GM12878 (cell line): ENCODE measurements at places on chromosomes 2 and 18. TPM values are rescaled to one million over a fixed set of nuclear protein-coding genes. Genes with fewer than 3 reads are reported as not detected.

ORC4 gene
- 36.6 and 38.2 TPM in 2 replicates for total RNA-seq

GCG gene
- total RNA-seq = 0.29 TPM in 1 of 2 replicates, not detected in the other

CXCR2 gene
- 0.36 TPM in 1 of 2 replicates, not detected in the other for total RNA-seq

ALLC gene
- not detected in 2 replicates for total RNA-seq

DNA sequence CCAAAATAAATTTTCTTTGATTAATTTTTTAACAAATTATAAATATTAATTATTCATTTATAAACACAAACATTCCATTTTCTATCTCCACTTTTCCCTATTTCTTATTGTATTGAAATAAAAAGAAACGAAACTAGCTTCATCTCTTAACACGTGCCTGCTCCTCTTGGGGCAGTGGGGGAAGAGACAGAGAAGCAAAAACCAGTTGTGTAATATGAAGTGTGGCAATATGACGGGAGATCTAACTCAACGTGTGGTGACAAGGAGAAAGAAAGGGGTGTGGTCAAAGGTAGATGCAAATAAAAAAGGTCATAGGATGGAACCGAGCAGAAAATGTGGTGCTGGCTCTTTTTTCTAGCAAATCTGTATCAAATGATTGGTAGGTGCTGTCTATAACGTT, 106.9 kb upstream of the SLC8A1 start:
- no peak for DNase-seq
- no peak overlapping the region for H3K27ac ChIP-seq
- H3K36me3 ChIP-seq = no peaks in the 10 kb centered on the region

DNA sequence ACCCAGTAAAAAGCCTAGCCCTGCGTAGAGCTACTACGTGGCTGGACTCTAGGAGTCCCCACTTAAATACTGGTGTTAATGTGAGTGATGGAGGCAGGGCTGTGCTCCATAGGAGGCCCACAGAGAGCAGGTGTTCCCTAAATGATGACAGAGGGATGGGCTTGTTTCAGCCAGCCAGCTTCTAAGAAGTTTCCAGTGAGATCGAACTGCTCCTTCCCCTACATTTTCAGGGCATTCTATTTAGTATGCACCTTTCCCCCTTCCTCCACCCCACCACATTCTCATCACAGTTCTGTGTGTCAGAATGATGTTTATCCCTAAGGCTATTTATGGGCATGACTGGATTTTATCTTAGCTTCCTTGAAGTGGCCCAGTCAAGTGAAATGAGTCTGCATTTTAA, 213.0 kb downstream of the TRIB2 start:
- no peak overlapping the region for H3K4me3 ChIP-seq
- H3K36me3 ChIP-seq = no peaks in the 10 kb centered on the region
- no peaks in the 10 kb centered on the region for H3K4me1 ChIP-seq
- no peaks in the 10 kb centered on the region; the same call in 1 of the 2 replicates for H3K27me3 ChIP-seq

- H3K27ac ChIP-seq = no peak overlapping the region
- H3K4me3 ChIP-seq = no peak overlapping the region
- H3K27me3 ChIP-seq = no peaks in the 10 kb centered on the region
- H3K4me1 ChIP-seq = no peaks in the 10 kb centered on the region
- DNase-seq = peak; percentile 19
These were observed 140.0 kb upstream of the SERTAD2 start for GRCh38 chr2:64793701-64794100.

DNA sequence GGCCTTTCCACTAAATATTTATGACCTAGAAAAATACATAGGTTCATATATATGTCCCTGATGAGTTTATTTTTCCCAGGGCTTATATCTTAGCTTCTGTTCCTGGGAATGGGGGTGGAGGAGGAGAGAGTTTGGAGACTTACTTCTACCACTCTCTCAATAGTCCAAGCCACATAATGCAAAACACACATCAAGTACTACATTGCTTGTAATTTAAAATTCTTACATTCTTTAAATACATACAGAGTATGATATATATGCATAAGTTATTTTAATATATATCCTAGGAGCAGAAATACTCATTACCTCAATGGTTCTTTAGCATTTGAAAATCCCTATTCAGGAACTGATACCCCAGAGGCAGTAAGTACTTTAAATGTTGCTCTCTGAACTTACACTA, 73.2 kb upstream of the MYL1 start:
- H3K4me3 ChIP-seq = no peak overlapping the region
- no peaks in the 10 kb centered on the region for H3K36me3 ChIP-seq
- H3K27ac ChIP-seq = no peak overlapping the region
- H3K27me3 ChIP-seq = peaks cover 2% of the 10 kb centered on the region; the same call in 1 of the 2 replicates

DNA sequence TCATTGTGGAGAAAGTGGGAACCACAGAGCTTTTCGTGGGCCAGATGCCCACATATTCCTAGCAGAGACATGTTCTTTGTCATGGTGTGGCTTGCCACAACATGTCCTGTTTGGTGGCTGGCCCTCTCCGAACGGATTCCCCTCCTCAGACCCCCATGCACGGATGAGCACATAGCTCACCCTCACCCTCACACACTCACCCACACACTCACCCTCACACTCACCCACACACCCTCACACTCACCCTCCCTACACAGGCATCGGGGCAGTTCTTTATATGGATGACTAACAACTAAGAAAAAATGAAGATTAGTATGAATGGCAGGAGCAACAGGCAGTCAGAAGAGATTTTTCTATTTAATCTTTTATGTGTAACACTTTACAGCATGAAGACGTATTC, 149.9 kb downstream of the ZNF236 start:
- no peaks in the 10 kb centered on the region for H3K4me1 ChIP-seq
- H3K27ac ChIP-seq = no peak overlapping the region
- H3K27me3 ChIP-seq = no peaks in the 10 kb centered on the region
- H3K4me3 ChIP-seq = no peak overlapping the region
